Liver (tissue), 10 donors: ENCODE measurements at places on chromosomes 12 and 14. TPM values are rescaled to one million over a fixed set of nuclear protein-coding genes. Genes with fewer than 3 reads are reported as not detected.

GRCh38 chr14:74140374-74140850 lies 55.7 kb downstream of the LIN52 start:
- peak; percentile 41 for DNase-seq

ARHGDIB gene
- polyA plus RNA-seq, result 36.3 TPM

DNA sequence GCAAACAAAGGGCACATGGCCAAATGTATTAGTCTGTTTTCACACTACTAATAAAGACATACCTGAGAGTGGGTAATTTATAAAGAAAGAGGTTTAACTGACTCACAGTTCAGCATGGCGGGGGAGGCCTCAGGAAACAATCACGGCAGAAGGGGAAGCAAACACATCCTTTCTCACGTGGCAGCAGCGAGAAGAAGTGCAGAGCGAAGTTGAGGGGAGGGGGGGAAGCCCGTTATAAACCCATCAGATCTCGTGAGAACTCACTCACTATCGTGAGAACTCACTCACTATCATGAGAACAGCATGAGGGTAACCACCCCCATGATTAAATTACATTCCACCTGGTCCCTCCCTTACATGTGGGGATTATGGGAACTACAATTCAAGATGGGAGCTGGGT lies 66.1 kb downstream of the ST8SIA1 start:
- DNase-seq, result no peak

DNA sequence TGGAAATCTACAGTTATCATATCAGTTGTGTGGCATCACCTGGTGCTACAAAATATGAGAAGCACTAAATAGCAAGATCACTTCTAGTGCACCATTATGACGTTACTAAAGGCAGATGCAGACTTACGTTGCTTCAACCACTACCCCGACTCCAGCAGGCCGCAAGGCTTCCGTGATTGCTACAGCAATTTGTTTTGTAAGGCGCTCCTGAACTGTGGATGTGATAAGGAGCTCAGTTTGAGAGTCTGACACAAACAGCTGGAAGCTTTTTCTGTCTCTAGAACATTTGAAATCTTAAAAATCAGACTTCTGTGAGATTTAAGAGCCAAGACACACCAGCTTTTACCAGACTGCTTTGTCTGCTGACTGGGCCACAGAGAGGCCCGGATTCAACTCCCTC lies 57.0 kb downstream of the GCH1 start:
- no peak for DNase-seq

DNA sequence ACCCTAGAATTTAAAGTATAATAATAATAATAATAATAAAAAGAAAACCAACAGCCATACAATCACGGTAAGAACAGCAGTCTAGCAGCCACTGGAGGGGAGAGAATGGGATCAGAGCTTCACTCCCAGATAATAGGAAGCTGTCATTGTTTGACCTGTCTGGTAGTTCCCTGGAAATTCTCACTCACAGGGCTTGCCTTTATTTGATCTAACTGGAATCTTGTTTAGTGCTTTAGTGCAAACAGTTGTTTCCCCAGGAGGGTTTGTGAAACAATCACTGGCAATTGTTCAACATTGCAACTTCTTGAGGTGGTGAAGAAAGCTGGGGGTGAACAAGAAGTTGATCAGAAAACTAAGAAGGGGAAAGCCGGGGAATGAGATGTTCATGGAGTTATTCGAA lies 68.7 kb upstream of the PTCSC3 start:
- DNase-seq, result no peak

GRCh38 chr12:19546611-19547162 lies 107.4 kb downstream of the AEBP2 start:
- no peak for DNase-seq

RERG gene
- 1.2 TPM for polyA plus RNA-seq

DNA sequence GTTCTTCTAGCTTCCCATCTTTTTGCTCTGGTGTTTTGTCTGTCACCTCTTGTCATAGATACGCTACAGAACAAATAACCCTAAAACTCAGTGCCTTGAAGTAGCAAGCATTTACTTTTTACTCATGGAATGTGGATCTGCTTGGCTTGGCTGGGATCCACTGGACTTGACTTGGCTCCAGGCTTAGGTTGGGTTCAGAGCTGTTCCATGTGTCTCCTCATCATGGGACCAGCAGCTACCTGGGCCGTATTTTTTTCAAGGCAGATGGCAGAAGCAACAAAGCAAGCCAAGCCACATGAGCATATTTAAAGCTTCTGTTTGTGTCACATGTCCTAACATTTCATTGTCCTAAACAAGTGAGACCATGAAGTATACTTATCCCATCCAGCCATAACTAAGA lies 48.7 kb upstream of the ATF1 start:
- DNase-seq, result no peak

DNA sequence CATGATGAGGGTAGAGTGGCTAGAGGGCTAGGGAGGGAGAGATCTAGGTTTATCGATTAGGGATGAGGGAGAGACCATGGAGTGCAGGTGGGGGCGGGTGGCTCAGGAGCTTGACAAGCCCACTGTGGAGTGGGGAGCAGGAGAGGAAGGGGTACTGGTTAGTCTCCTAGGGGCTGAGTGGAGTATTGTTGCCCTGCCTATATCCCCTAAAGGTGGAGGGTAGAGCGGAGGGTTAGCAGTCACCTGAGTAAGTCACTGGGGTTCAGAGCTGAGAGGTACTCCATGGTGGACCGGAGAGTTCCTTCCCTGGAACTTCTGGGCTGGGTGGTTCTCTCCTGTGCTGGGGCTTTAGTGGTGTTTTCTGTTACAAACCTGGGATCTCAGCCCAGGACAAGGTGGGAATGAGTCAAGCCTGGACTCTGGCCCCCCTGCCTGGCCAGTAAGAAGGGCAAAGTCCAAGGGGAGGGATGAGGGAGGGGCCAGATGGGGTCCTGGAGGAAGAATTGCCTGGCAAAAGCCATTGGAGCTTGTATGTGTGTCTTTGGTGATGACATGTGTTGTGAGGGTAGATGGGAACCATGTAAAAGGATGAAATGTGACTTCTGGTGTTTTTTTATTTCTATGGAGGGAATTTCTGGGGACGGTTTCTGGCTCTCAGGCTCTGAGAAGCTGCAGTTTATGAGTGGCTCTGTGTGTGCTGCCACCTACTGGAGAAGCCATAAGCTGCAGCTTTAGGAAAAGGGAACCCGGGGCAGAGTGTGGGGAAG lies at the start of gene CIDEB:
Gene CIDEB (minus strand): TSS at position 403 of the 767 bp plus-strand sequence. CDS start 119 bp downstream, at position 284.
- DNase-seq, result peak; percentile 75
